ENCODE measurements at places on chromosomes 4 and X. TPM values are rescaled to one million over a fixed set of nuclear protein-coding genes. Genes with fewer than 3 reads are reported as not detected.

- no peak for DNase-seq
Observed at GRCh38 chr4:93469560-93469959, 359.0 kb upstream of the ATOH1 start.

GRCh38 chr4:155879767-155880166 is 13.7 kb upstream of the ASIC5 start:
- DNase-seq = no peak

DNA sequence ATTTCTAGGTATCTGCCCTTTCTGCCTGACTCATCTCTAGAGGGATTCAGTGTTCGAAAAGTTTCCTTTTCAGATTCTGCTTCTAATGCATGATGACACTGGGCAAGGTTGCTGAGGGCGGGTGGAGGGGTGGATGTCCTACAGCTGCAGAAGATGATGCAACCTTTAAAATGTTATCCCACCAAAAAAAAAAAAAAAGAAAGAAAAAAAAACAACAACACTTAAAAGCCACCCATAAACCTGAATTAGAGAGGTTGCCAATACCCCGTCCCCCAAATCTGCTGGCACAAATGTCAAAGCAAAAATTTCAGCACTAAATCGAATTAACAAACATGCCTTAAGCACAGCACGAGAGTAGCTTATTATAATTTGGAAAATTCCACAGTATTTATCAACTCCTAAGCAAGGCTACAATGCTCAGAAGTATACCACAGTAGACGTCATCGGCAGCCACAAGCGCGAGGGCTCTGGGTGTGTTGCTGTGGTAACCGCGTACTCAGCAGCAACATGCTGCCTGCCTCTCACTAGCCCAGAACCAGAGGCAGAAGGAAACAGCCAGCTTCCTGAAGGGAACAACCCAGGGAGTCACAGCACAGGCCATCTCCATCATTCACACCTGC is 167.5 kb upstream of the MAP3K15 start:
- DNase-seq = no peak

GRCh38 chr4:36979533-36979932 is 265.0 kb upstream of the NWD2 start:
- no peak for DNase-seq

- no peak for DNase-seq
Observed at GRCh38 chrX:29187264-29187663, 600.0 kb downstream of the IL1RAPL1 start.

TRAM1L1 gene
- not detected for total RNA-seq

GPRASP1 gene
- total RNA-seq = 0.46 TPM

PLAC1 gene
- not detected for total RNA-seq
